ENCODE measurements at places on chromosomes 3 and 15.

DNA sequence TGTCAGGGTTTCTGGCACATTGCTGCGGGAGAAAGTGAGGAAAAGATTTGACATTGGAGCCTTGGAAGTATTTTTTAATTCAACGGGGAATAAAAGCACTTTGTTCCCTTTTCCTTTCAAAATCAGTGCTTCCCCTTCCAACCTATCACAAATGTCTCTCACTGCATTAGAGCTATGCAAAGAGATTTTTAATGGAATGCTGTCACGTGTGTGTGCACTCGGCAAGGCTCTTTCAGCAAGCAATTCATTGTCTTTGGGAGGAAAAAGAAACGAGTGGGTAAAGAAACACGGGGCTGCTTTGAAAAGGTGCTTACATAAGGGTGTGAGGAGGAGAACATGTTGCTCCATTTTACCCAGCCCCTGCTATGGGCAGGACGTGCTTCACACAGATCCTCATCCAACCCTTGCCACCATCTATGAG, 490.4 kb upstream of the PROK2 start:
- DNase-seq: no peak

DNA sequence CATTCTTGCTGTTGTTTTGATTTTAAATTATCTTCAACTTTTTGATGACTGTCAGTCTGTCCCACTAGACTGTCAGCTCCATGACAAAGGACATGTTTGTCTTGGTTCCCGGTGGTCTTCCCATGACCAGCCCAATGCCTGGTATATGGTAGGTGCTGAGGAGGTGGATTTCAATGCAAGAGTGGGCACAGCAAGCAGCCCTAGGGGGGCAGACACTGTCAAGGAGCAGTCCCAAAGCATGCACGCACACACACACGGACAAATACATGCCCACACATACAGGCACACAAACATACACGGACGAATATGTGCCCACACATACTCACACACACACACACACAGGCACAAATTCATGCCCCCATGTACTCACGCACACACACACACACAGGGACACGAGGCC, 12.0 kb downstream of the KLF15 start:
- no peak for DNase-seq

DNA sequence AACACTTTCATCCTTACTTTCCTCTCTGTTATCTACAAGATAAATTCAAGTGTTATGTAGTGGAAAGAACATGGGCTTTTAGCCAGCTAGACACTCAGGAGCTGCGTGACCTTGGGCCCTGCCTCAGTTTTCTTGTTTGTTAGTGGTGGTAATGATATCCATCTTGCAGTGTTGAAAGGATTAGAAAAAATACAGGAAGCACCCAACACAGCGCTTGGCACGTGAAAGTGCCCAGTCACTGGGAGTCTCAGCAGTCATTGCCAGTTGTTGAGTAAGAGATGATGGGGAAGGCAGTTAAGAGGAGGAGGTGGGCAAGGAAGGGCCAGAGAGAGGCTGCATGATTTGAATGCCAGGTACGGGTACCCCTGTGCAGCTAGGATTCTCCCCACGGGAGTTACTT, 5.3 kb downstream of the PDIA5 start:
- no peak for DNase-seq

DNA sequence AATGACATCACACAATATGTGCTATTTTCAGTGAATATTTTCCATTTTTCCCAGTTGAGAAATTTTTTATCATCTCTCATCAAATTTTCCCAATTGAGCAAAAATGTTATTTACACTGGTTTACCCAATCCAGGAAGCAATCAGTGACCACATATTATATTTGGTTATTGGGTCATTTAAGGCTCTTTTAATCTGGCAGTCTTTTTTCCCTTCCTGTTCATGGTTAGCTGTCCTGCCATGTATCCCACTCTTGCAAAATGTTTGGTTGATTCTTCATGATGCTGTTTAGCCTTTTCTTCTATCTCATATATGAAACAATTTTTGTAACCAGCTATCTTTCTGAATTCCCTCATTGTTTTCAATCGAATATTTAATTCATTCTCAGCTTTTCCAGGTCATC, 626.0 kb downstream of the RBMS3 start:
- peak; percentile 17 for DNase-seq

DNA sequence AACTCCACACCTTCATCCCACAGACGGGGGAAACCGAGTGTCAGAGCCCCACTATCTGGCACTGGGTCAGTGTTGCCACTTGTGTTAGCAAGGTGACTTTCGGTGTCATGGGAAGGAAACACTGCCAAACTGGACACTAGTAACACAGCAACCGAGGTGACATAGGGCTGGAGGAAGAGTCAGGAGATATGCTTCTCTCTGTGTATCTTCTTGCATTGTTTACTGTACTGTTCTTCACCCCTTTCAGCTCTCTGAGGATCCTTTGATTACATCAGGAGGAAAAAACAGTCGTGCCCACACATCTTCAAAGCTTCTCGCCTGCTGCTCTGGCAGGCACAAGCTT, 109.4 kb upstream of the RAD18 start:
- DNase-seq: no peak

GRCh38 chr3:104458657-104459056, 908.1 kb upstream of the ALCAM start:
- DNase-seq: no peak

GRCh38 chr3:157152930-157153329, 7.0 kb downstream of the CCNL1 start:
- no peak for DNase-seq

DNA sequence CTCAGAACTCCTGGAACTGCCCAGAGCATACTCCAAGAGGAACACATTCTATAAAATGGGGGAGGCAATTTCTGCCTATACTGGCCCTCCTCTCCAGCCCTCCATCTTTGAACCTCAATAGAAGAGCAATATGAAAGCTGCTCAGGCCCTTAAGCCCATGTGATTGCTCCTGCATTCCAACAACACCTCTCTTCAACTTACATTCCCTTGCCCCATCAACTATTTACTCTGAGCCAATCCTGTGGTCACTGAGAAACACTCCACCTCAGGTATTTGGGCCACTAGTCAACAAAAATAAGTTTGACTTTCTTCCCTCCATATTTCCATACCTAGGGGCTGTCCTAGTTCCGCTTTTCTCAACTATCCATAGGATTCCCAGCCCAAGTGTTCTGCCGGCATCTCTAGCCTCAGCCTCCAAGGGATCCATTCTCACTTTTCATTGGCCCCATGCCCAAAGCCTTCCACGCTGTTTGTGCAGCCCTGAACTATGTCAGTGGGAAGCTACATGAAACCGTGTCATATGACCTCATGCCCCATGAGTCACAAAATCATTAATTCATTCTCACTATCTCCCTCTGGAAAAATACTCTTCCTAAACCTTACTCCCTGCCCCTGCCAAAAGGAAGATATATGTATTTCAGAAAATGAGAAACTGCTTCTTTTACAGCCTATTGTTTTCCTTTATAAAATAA, 61.6 kb downstream of the GJD2 start:
- peak; percentile 43 for DNase-seq

DNA sequence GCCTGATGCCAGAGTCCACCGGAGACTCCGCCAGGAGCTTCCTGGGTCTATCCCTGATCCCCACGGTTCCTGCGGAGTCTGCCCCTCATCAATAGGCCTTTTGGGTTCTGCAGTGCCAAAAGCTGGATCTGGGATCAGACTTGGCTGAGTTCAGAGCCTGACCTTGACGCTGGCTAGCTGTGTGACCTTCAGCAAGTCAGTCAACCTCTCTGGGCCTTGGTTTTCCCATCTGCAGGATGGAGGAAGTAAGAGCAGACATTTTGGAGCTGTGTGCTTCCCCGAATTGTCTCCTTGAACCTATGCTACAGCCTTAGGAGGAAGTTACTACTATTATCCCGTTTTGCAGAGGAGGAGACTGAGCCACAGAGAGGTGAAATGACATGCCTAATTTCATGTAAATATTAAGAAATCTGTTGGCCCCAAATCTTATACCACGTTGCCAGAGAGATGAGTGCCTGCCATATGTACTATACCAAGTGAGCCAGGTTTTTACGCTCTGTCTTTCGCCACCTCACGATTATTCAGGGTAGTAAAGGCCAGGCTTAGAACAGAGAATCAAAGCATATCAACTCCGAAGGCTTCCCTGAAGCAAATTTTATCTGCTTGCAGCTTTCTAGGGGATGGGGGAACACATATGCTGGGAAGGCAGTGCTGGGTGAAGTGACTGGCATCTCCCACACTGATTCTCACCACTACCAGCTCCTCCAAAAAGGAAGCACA, 112.5 kb downstream of the SRGAP3 start:
- no peak for DNase-seq

GRCh38 chr15:39495871-39496840, 84.7 kb upstream of the THBS1 start:
- no peak for DNase-seq
